ENCODE measurements at places on chromosomes 7 and 10.
A peak's percentile ranks its signal among the peaks of the same experiment; 100 is the strongest.

- no peak for DNase-seq
Measured at GRCh38 chr10:36448760-36449691, 676.4 kb upstream of the ANKRD30A start.

DNA sequence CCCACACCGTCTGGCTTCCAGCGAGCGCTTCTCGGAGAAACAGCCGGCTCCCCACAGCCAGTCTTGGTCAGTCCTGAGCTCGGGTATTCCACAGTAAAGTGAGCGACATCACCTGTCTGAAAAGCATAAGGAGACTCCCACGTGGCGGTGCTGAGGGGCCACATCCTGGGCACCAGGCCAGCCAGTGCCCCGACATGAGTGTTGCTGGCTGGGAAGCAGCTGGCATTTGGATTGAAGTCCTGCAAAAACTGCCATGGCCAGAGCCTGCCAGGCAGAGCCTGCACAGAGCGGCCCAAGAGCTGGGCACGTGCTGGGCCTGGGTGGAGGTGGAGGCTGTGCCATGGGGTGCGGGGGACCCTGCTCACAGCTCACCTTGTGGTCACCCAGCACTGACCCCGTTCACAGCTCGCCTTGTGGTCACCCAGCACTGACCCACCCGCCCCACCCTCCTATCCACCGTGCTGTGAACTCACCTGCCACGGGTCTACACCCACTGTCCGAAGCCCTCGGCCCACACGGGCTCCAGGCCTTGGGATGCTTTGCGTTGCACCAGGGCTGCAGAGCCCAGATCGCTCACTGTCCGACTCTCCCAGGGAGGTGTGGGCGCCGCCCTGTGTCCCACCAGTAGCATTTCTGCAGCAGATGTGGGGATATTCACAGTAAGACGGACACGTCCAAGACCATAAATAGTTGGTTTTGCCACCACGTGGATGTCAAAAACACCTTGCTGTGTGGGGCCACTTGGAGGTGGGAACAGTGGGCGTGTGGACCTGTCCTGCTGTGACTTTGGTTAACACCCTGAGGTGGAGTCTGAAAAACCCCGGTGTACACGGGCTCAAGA, 48.8 kb downstream of the PITRM1 start:
- DNase-seq: no peak

- DNase-seq: no peak
Measured at GRCh38 chr10:12709000-12709401, 292.5 kb downstream of the CCDC3 start.

DNA sequence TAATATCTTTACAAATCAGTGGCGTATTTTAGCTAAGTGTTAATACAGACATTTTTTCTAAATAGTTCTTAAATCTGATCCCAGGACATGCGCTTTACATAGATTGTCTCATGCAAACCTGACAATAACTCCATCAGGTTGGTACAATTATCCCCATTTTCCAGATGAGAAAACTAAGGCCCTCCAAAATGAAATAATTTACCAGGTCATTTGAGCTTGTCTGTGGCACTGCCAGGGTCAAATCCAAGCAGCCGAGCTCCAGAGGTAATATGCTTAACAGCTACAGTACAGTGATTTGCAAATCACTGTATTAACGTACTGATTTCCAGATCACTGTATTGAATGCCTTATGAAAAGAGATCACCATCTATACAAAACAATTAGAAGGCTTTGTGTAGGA, 223.1 kb downstream of the CHCHD3 start:
- DNase-seq: no peak

DNA sequence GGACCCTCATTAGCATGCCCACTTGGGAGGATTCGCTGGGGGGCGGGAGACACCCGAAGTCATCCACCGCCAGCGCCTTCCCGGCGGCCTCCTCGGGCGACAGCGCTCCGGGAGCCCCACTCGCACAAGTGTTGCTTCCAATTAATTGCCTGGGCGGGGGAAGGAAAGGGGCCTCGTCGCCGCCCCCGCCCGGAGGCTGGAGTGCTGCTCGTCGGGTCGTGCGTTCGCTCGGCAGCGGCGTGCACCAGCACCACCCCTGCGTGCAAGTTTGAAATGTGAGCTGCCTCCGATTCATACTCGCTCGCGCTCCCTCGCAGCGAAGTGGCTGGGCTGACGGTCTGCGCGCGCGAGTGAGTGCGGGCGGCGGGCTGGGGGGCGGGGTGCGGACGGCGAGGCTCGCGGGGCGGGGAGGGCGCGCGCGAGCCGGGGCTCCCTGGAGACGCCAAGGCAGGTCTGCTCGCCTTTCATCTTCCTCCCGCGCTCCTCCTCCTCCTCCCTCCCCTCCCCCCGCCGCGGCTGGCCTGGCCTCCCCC, 104.6 kb upstream of the PPIF start:
- no peak for DNase-seq

- no peak for DNase-seq
Measured at GRCh38 chr7:131835141-131835540, 278.7 kb upstream of the PODXL start.

DNA sequence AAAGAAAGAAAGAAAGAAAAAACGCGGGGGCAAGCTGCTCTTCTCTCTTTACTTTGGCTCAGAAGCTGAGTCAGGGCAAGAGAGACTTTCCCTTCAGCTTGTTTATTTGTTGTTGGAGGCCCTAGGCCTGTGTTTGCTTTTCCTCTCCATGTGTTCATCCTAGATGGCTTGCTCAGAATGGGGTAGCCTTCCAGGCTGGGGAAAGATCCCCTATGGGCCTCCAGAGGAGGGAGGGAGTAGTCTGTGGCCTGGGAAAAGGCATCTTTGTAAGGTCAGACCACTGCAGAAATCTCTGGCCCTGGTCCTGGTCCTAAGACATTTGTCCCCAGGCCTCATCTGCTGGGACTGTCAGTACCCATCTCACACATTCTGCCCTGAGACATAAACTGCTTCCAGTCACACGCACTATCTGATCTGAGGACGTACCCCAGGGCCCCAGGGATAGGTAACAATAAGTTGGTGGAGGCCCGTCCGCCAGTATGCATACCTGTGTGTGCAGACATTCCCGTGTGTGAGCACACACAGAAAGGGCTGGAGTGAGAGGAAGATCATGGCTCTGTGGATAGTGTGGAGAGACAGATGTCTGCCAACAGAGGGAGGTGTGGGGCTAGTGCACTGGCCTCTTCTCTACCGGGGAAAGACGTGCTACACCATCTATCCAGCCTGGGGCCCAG, 4.9 kb upstream of the SCD start:
- DNase-seq: no peak

DNA sequence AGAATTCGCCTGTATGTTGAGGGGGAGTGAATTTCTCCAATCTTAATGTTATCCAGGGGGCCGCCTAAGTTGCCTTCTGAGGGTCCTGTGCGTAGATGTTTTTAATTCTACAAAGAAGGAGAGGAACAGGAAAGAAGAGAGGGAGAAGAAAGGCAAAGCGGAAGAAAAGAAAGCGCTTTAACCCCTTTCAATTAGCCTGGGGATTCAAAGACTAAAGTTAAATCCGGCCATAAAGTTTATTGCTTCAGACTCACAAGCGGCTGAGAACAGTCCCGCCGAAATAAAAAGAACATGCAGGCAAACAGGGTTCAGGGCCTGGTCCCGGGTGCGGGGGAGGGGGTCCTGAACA, 4.5 kb downstream of the HOXA5 start:
- DNase-seq: no peak

- no peak for DNase-seq
Measured at GRCh38 chr10:4013651-4014121, 228.7 kb upstream of the KLF6 start.

- DNase-seq: no peak
Measured at GRCh38 chr10:21174715-21175495, 277.8 kb upstream of the NEBL start.

DNA sequence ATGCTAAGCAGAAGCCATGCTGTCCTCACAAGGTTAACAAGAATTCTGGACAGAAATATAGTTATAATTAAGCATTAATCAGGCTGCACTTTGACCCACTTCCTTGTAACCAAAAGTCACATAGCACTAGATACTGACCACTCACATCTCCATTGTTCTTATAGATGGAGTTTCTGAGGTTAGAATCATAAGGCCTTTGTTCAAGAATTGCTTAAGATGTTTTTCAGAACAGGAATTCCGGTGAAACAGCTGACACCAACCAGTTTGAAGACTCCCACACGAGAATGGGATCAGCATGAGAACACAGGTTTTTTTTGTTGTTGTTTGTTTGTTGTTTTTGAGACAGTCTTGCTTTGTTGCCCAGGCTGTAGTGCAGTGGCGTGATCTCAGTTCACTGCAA, 488.3 kb upstream of the NRP1 start:
- DNase-seq: no peak

GRCh38 chr10:75235375-75236177, at the start of gene COMTD1:
Gene COMTD1, minus strand, starts transcription at chr10:75235957. Its CDS starts 29 bp downstream, at chr10:75235928.
- peak; percentile 88 for DNase-seq

GRCh38 chr10:115653473-115653872, 560.3 kb downstream of the ATRNL1 start:
- no peak for DNase-seq

- no peak for DNase-seq
Measured at GRCh38 chr10:133160826-133161471, 930 bp downstream of the KNDC1 start.

DNA sequence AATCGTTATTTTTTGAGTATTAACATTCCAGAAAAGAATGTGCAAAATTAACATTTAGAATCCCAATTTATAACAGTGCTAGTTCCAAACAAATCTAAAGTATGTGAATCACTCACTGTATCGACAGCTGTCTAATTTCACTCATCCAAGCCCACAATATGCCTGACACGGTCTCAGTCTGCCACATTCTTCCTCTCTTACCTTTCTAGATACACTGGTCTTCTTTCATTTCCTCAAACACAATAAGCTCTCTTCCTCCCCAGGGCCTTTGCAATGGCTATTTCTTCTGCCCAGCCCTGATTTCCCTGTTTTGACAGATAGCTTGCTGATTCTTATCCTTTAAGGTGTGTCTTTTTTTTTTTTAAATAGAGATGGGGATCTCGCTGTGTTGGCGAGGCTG, 48.8 kb downstream of the UBE2H start:
- no peak for DNase-seq

DNA sequence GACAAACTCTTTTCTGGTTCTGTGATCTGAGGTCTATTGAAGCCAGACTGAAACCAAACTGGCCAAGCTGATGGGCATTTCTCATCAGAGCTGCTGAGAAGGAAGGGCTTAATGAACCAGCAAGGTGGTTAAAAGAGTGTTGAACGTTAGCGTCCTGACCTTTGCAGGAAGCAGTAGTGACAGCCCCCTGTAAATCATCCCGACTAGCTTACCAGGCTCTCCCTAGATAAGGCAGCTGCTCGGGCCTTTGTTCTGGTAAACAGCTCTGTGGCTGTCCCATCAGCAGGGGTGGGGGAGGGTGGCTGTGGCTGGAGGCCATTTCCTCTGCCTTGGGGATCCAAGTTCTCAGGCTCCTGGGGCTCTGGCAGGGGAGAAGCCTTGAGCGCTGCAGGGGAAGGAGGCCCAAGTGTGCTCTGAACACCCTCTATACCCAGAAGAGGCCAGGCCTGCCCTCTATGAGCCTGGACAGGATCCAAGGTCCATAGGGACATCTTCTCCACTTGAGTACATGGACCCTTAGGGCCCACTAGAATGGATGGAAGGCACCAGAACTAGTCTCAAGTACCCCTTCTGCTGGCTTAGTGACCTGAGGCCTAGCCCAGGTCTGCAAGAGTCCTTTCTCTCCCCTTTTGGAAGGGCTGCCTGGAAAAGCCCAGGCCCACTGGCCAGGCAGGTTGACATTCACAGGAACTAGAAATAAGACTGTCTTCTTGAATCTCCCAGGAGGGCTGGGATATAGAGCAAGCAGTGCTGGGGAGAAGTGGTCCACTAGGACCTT, 134.6 kb downstream of the ARHGAP22 start:
- no peak for DNase-seq

DNA sequence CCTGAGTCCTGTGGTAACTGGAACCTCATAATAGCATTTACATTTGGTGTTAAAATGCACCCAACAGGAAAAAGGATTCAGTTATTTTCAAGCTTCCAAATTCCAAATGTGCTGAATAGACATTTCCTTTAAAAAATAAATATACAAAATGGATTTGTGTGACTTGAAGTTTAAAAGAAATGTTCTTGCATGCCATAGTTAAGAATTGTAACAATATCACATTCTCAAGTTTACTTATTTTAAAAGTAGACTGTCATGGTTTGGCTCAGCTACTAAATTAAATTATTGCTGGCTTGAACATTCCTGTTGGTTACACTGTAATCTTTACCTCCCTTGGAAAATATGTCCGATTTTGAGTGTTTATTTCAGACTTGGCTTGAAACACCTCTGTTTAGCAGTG, 31.5 kb downstream of the BICC1 start:
- DNase-seq: no peak

DNA sequence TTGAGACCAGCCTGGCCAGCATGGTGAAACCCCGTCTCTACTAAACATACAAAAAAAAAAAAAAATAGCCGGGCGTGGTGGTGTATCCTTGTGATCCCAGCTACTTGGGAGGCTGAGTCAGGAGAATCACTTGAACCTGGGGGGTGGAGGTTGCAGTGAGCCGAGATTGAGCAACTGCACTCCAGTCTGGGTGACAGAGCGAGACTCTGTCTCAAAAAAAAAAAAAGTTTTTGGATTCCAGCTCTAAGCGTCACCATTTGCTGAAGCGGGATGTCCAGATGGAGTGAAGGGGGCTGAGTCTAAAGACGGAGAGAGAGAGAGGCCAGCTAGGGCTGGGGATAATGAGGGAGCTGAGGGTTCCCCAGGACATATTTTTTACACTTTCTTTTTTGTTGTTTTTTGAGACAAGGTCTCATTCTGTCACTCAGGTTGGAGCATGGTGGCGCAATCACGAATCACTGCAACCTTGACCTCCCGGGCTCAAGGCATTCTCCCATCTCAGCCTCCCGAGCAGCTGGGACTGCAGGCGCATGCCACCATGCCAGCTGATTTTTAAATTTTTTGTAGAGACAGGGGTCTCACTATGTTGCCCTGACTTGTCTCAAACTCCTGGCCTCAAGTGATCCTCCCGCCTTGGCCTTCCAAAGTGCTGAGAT, 9.4 kb upstream of the HK1 start:
- no peak for DNase-seq

DNA sequence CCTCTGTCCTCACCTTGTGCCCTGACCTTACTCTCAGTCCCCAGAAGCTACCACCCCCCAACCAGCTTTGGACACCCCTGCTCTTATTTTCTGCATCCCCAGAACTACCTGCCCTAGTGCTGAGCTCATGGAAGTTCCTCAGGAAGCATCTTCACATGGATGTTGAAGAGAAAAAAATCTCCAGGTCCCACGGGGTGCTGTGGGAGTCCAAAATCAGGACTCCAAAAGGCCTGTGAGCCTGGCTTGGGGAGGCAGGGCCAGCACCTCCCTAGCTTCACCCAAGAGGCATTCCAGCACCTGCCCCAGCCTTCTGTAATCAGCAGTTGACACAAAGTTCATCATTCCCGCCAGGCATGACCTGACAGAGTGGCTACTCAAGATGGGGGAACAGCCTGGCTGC, 20.7 kb upstream of the GDF10 start:
- DNase-seq: no peak
